Aorta (tissue), 5 donors: ENCODE measurements at places on chromosomes 2 and 18. TPM values are rescaled to one million over a fixed set of nuclear protein-coding genes. Genes with fewer than 3 reads are reported as not detected.

- no peaks in the 10 kb centered on the region for H3K36me3 ChIP-seq
- H3K4me3 ChIP-seq = no peak overlapping the region
- H3K27me3 ChIP-seq = no peaks in the 10 kb centered on the region
- H3K4me1 ChIP-seq = no peaks in the 10 kb centered on the region
Observed at GRCh38 chr2:96102596-96103186, 13.7 kb downstream of the ADRA2B start.

DNA sequence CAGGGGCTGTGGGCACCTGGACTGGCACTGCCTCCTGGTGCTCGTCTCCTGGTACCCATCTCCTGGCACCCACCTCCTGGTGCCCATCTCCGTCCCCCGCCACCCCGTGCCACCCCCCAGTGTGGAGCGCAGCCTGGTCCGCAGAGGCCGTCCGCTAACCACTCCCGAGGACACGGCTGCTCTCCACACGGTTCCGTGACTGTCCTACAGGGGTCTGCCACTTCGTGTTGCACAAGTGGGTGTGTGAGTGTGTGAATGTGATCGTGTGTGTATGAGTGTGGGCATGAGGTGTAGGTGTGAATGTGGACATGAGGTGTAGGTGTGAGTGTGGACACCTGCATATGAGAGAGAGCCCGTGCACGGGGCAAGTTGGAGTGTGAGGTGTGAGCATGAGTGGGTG is 119.4 kb upstream of the HS6ST1 start:
- no peak for DNase-seq
- H3K27me3 ChIP-seq = no peaks in the 10 kb centered on the region
- no peak overlapping the region for H3K4me3 ChIP-seq
- no peaks in the 10 kb centered on the region for H3K36me3 ChIP-seq
- H3K4me1 ChIP-seq = no peaks in the 10 kb centered on the region

DNA sequence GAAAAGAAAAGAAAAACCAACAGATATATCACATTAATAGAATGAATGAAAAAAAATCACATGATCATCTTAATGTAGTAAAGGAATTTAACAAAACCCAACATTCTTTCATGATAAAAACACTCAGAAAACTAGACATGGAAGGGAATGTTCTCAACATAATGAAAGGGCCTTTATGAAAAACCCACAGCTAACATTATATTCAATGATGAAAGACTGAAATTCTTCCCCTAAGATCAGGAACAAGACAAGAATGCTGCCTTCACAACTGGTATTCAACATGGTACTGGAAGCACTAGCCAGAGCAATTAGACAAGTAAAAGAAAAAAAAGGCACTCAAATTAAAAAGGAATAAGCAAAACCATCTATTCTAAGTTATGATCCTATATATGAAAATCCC is 28.5 kb upstream of the EMILIN2 start:
- no peak for DNase-seq
- no peak overlapping the region for H3K4me3 ChIP-seq
- H3K27ac ChIP-seq = no peak overlapping the region
- no peaks in the 10 kb centered on the region for H3K27me3 ChIP-seq

DNA sequence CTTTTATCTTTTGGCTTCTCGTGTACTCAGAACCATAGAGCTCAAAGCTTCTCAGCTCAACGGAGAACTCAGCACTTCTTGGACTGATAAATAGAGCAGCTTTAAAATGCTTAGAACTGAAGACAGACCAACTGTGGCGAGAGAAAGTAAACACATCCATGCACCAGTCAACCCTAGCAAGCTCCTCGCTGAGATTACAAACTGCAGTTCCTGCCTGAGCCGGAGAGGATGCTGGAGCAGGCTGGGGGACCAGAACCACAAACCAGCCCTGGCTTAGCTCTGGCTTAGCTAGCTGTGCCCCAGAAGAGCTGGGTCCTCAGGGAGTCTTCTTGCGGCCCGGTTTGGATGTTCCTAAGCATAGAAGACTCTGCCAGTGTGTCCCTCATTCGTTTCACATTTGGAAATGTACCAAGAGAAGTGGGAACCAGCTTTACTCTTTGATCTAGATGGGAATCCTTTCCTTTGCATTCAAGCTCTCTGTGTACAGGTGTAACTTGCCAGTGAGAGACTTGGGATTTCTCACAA is 5.6 kb downstream of the PAX8 start:
- no peak for DNase-seq
- H3K4me3 ChIP-seq = no peak overlapping the region
- no peak overlapping the region for H3K27ac ChIP-seq
- no peaks in the 10 kb centered on the region for H3K4me1 ChIP-seq
- no peaks in the 10 kb centered on the region for H3K36me3 ChIP-seq

DNA sequence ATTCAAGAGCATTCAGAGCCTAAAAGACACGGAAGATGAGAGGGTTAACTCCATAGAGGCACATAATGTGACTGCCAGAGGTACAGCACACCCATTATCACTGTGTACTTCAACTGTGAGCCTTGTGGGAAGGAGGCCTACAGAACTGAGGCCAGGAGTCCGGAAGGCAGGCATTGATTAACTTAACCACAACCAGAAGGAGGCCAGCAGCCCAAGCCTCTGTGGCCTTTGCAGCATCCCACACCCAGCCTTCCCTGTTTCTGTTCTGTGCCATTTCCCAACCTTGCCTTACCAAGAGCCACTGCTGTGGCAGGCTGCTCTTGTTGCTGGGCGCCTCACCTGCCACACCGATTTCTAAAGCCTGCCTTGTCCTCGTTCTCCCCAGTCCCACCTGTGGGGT is 27.2 kb downstream of the SIGLEC15 start:
- H3K4me3 ChIP-seq = no peak overlapping the region
- DNase-seq = no peak
- H3K27ac ChIP-seq = no peak overlapping the region
- peaks cover 4% of the 10 kb centered on the region for H3K36me3 ChIP-seq
- H3K4me1 ChIP-seq = no peaks in the 10 kb centered on the region

DNA sequence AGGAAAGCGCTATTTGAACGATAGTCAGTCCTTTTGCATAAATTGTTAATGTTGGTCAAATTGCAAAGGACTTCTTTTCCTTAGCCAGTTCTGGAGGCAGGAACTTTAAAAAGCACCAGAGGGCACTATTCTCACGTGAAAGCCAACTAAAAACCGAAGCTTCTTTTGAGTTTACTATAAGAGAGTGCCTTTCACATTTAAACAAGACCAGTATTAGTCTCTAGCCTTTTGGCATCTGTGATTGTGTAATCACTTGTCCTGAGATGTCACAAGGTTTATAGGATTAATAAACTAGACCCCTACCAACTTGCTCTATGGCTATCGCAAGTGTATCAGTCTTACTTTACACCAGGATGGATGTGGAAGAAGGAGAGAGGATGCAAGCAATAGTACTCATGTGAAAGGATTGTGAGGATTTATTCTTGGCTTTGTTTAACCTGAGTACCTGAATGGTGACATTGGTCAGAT is 14.4 kb upstream of the STAT4 start:
- no peak overlapping the region for H3K4me3 ChIP-seq
- no peaks in the 10 kb centered on the region for H3K36me3 ChIP-seq
- DNase-seq = no peak
- no peaks in the 10 kb centered on the region for H3K27me3 ChIP-seq
- H3K4me1 ChIP-seq = peaks cover 11% of the 10 kb centered on the region

GRCh38 chr2:200847939-200848338 is 16.5 kb downstream of the CLK1 start:
- no peaks in the 10 kb centered on the region for H3K4me1 ChIP-seq
- no peaks in the 10 kb centered on the region for H3K27me3 ChIP-seq
- no peak for DNase-seq
- H3K36me3 ChIP-seq = no peaks in the 10 kb centered on the region
- no peak overlapping the region for H3K27ac ChIP-seq

GRCh38 chr2:127671557-127672302 is 3.6 kb downstream of the LIMS2 start:
- H3K27me3 ChIP-seq = no peaks in the 10 kb centered on the region
- H3K4me3 ChIP-seq = no peak overlapping the region
- no peaks in the 10 kb centered on the region for H3K36me3 ChIP-seq
- no peak overlapping the region for H3K27ac ChIP-seq

- no peaks in the 10 kb centered on the region for H3K36me3 ChIP-seq
- DNase-seq = no peak
- H3K27me3 ChIP-seq = no peaks in the 10 kb centered on the region
- H3K4me3 ChIP-seq = no peak overlapping the region
Observed at GRCh38 chr18:58491113-58491696, 137.7 kb downstream of the ALPK2 start.

The CDK15 gene
- 7.7 TPM for total RNA-seq

The ZBTB7C gene
- 22.4 TPM for total RNA-seq

The DLX2 gene
- total RNA-seq = not detected

The AGXT gene
- total RNA-seq = not detected

The MSTN gene
- total RNA-seq = 0.48 TPM

The IL1A gene
- 0.19 TPM for total RNA-seq

The BZW1 gene
- 250 TPM for total RNA-seq
